Activated CD4-positive, alpha-beta T cell treated with anti-CD3 and anti-CD28 coated beads, Interleukin-2, amount 50 U/mL, for 1 hour (primary cell): ENCODE measurements at places on chromosomes 4 and X.

GRCh38 chrX:13298836-13299235 lies 21.0 kb downstream of the ATXN3L start:
- DNase-seq = no peak

DNA sequence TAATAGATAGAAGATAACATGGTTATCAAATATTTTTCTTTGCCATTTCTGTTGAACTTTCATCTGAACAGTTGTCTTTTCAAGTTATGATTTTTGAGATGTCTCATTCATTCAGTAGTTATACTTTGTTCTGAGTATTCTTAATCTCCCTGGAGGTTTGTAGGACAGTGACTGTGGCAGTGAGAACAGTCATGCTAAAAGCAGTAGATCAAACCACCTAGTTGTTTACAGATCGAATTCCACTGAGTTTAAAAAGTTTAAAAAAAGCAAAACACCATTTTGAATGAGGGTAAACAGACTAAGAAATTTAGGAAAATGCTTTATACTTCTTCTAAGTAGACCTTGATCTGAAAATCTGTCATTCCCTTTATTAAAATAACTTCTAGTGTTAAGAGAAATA lies 107.2 kb downstream of the CEP135 start:
- DNase-seq = no peak

DNA sequence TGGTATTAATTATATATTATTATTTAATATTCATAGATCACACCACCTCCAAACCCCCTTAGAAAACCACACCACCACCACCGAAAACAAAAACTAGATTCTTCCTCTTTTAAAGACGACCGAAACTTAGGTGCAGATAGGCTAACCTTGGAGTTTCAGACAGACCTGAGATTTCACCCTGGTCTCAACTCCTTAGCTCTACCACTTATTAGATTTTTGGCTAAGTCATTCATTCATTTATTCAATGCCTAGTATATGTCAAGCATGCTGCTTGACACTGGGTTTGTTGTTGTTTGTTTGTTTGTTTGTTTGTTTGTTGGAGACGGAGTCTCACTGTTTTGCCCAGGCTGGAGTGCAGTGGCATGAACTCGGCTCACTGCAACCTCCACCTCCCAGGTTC lies 9.5 kb upstream of the BMP2K start:
- DNase-seq = no peak

DNA sequence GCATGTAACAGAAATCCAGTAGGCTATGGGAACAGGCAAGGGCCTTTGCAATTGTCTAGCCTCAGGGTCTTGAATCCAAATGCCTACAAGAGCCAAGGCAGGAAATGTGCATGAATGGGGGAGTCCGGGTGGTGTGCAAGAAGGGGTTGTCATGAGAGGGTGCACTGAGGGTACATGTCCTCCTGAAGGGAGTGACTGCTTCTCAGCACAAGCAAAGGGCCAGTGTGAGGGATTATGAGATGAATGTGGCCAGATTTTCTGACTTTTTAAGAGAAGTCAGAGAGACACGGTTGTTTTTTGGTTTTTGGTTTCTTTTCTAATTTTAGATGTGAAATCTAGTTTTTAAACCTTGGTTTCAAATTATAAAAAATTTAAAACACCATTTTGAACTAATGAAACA lies 76.5 kb upstream of the LSM6 start:
- DNase-seq = no peak

- DNase-seq = no peak
Observed at GRCh38 chrX:41591906-41592305, 96.9 kb upstream of the GPR34 start.

- no peak for DNase-seq
Observed at GRCh38 chrX:23661671-23662070, 5.6 kb upstream of the PRDX4 start.

- peak; percentile 24 for DNase-seq
Observed at GRCh38 chrX:152632445-152633097, 5.1 kb upstream of the GABRQ start.

DNA sequence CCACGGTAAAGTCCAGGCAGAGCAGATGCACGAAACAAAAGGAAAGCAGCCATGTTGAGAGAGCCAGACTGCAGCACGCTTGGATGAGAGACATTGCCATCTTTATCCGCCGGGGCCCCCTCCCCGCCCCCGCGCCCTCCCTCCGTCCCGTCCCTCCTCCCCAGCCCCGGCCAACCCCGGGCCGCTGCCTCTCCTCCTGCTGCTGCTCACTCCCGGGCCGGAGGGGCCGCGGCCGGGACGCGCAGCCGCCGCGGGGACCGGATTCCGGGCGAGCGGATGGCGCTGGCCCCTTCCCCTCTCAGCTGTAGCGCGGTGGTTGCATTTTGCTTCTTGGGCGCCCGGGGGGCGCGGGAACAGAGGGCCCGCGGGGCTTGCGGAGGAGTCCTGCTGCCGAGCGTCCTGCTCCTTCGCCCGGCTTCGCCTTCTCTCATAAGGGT lies 542 bp downstream of the RNF150 start:
- no peak for DNase-seq

DNA sequence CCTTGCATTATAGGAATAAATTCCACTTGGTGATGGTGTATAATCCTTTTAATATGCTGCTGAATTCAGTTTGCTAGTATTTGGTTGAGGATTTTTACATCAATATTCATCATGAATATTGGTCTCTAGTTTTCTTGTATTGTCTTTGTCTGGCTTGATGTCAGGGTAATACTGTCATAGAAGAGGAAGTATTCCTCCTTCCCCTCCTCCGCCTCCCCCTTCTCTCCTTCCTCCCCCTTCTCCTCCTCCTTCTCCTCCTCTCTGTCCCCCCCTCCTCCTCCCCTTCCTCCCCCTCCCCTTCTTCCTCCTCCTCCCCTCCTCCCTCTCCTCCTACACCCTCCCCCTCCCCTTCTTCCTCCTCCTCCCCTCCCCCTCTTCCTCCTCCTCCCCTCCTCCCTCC lies 65.8 kb downstream of the RGS12 start:
- DNase-seq = no peak

- DNase-seq = no peak
Observed at GRCh38 chr4:144572660-144573059, 73.3 kb upstream of the HHIP start.

DNA sequence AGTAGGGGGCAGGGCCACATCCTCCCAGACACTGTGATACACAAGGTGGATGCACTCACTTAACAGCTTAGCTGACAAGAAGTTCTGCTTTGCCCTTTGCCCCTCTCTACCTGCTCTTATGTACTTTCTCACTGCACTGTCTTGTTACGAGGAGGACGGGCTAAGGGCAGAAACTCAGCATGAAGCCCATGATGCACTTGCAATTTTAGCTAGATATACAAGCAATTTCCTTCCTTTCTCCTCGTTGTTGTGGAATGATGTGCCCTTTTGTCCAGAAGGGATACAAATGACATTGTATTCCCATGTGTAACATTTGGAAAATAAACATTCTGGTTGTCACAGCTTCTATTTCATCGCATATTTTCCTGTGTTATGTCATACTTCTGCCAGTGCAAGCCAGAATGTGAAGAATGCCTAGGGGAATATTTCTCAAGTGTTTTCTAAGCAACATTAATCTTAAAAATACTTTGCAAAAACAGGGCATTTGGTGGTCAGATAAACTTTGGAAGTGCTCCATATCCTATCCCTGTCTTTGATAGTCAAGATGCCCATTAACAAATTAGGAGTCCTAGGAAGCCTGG lies 47.2 kb downstream of the MAOA start:
- DNase-seq = no peak

GRCh38 chr4:138650929-138651448 lies 364.6 kb upstream of the NOCT start:
- no peak for DNase-seq

- DNase-seq = peak; percentile 30
Observed at GRCh38 chrX:135112096-135112729, 8.1 kb downstream of the ETDB start.

- no peak for DNase-seq
Observed at GRCh38 chr4:184934961-184935360, 83.3 kb upstream of the HELT start.

DNA sequence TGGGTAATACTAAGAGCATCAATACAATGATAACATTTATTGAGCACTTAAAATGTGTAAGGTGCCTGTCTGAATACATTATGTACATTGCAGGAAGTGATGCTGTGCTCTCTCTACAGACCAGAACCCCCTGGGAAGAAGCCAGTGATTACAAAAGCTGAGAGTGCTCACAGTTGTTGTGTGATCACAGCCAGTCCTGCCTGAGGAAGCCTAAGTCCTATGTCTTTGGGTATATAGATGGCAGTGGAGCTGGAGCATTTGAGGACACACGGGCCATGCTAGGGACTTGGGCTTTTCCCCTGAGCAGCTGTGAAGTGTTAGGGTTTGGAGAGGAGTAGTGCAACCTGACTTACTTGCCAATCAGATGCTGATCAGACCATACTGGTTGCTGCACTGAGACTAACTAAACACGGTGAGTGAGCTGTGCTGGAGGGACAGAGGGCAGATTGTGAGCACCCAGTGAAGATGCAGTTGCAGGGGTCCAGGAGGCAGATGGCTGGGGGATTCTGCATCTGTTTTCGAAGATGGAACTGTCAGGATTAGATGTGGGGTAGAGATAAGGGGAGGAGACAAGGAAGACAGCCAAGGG lies 60.8 kb upstream of the TBC1D14 start:
- DNase-seq = no peak

DNA sequence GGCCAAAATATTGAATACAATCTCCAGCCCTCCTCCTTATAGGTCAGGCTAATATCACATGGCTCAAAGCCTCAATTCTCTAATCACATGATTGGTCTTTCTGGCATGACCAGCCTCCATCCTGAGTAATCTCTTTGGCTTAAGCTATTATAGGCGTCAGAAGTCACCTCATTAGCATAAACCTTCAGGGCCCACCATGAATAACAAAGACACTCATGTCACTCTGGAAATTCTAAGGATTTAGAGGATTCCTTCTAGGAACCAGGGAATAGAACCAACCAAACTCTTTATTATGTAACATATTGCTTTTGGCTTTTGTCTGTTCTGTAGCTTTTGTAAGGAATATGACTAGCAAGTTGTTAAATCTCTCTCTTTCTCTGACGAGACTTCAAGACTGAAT lies 109.2 kb upstream of the IGFBP7 start:
- no peak for DNase-seq

DNA sequence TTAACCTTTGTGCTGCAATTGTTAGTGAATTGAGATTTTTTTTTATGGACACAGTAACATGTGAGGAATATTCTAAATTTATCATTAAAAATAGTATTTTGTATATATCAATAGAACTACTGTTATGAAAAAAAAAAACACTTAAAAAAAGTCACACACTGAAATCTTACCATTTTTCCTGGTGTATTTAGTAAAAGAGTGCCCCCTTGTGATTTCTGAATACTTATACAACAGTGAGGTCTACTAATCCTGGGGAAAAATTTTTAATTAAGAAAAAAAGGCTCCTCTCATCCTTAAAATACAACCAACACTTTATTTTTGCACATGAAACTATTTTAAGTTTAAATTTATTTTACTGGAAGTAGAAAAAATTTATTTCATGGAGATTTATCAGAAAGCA lies 56.4 kb upstream of the SPOCK3 start:
- no peak for DNase-seq

- DNase-seq = no peak
Observed at GRCh38 chr4:74039315-74039763, 850 bp upstream of the CXCL3 start.

- DNase-seq = no peak
Observed at GRCh38 chrX:151536571-151536970, 26.9 kb upstream of the PASD1 start.

GRCh38 chr4:82367438-82368097 lies 6.2 kb downstream of the HNRNPD start:
- no peak for DNase-seq

DNA sequence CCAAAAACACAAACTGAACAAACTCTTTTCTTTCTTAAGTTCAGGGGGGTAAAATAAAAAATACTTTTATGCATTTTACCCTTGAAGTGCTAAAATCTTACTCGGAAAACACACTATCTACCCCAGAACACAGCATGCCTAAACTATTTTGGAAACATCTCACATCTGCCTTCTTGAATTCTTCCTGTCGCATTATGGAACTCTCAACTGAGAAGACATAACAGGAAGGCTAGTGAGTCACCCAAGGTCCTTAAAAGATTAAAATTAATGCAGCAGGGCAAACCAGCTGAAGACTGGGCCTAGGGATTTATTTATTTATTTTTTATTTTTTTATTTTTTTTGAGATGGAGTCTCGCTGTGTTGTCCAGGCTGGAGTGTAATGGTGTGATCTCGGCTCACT lies 208.2 kb downstream of the APBB2 start:
- no peak for DNase-seq

DNA sequence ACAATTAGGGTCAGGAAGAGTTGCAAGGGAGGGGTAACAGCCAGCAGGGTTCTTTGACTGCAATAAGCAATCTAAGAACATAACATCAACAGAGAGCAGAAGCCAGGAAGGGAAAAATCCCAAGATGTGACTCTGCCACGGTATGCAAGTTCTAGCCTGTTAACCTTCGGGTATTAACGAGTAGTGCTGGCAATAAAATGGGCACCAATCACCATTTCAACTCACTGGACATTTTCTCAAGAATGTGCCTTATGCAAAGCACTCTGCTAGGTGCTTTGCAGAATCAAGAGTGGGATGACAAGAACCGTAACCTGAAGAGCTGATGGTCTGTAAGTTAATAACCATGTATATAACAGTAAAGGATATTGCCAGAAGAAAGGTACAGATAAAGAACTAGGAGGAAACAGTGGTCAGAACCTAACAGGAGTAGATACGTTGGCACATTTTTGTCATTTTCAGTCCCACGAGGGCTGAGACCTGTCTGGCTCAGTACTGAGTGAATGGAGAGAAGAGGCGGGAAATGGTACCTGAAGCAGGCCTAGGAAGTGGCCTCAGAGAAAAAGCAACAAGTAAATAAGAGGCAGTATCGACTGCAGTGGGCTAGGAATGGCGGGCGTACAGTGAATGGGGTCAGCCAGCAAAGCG lies 2.7 kb downstream of the ELOVL6 start:
- no peak for DNase-seq

- no peak for DNase-seq
Observed at GRCh38 chrX:153438532-153438931, 7.3 kb downstream of the TREX2 start.

- no peak for DNase-seq
Observed at GRCh38 chrX:17829566-17829965, 31.5 kb downstream of the RAI2 start.

DNA sequence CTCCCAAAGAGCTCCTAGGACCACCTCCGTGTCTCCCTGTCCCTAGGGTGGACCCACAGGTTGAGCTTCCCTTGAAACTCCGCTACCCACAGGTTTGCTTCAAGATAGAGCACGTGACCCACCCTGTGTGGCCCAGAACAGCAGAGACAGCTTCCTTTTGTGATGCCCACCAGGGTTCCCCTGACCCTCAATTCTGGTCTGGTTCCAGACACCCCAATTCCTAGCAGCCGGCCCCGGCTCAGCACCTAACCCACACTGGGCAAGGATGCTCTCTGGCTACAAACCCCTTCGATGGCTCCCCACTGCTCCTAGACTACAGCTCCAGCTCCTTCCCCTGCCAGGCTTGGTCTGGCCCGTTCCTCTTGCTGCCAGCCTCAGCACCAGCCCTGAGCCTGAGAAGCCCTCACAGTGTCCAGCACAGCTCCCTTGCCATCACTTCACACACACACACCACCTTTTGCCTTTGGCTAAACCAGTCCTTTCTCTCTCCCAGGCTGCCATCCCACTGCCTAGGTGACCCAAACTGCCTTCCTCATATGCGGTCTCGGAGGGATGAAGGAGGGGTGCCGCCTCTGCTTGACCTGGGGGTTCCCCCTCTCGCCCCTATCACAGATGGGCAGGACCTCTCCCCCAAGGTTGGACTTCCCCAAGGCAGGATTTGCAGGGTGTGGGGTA lies 6.2 kb downstream of the PNCK start:
- no peak for DNase-seq

GRCh38 chr4:116389139-116389538 lies 696.2 kb downstream of the TRAM1L1 start:
- no peak for DNase-seq
